Naive thymus-derived CD4-positive, alpha-beta T cell (primary cell): ENCODE measurements at places on chromosomes 4 and X. TPM values are rescaled to one million over a fixed set of nuclear protein-coding genes. Genes with fewer than 3 reads are reported as not detected.

Gene FAM9C
- polyA plus RNA-seq: not detected

Gene MAPK10
- not detected for polyA plus RNA-seq

- no peaks in the 10 kb centered on the region for H3K36me3 ChIP-seq
- no peak for DNase-seq
- no peak overlapping the region for H3K4me3 ChIP-seq
- no peaks in the 10 kb centered on the region for H3K4me1 ChIP-seq
- H3K27me3 ChIP-seq: no peaks in the 10 kb centered on the region
These were observed 276.0 kb downstream of the UNC5C start for GRCh38 chr4:95272797-95273196.

- H3K36me3 ChIP-seq: no peaks in the 10 kb centered on the region
- DNase-seq: no peak
- no peak overlapping the region for H3K4me3 ChIP-seq
These were observed 82.2 kb upstream of the PCDH18 start for GRCh38 chr4:137614491-137614890.

- no peak for DNase-seq
- no peak overlapping the region for H3K27ac ChIP-seq
- no peaks in the 10 kb centered on the region for H3K36me3 ChIP-seq
These were observed 772 bp upstream of the SLC49A3 start for GRCh38 chr4:689723-690122.

- no peak overlapping the region for H3K27ac ChIP-seq
- no peaks in the 10 kb centered on the region for H3K27me3 ChIP-seq
- no peaks in the 10 kb centered on the region for H3K36me3 ChIP-seq
- no peak for DNase-seq
- H3K4me3 ChIP-seq: no peak overlapping the region
These were observed 44.2 kb upstream of the PRSS12 start for GRCh38 chr4:118396881-118397622.

GRCh38 chrX:14354521-14354920, 174.8 kb upstream of the GLRA2 start:
- no peaks in the 10 kb centered on the region for H3K27me3 ChIP-seq
- DNase-seq: no peak
- no peaks in the 10 kb centered on the region for H3K36me3 ChIP-seq

GRCh38 chr4:57488366-57489162, 378.4 kb upstream of the IGFBP7 start:
- H3K36me3 ChIP-seq: no peaks in the 10 kb centered on the region
- H3K4me1 ChIP-seq: no peaks in the 10 kb centered on the region
- no peaks in the 10 kb centered on the region for H3K27me3 ChIP-seq
